ENCODE measurements at places on chromosomes 1 and 21.
A peak's percentile ranks its signal among the peaks of the same experiment; 100 is the strongest.

GRCh38 chr1:243834130-243834529 is 15.9 kb downstream of the AKT3 start:
- DNase-seq: no peak

DNA sequence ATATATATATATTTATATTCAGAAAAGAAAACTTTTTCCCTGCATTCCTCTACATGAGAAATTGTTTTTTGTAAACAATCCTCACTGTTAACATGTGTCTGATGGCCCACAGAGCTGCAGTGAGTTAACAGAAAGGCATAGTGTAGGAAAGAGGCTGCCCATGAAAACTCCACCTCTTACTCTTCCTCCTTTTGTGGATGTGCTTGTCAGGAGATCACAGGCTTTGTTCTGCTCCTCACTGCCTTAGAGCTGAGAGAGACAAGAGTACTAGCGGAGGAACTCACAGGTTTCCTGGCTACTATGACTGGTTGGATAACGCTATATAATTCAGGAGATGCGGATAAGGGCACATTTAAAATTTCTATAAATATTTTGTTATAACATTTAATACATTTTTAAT is 200.6 kb downstream of the BRINP3 start:
- DNase-seq: no peak

- no peak for DNase-seq
Measured at GRCh38 chr1:33093004-33093403, 12.1 kb downstream of the AZIN2 start.

- peak; percentile 60 for DNase-seq
Measured at GRCh38 chr1:161726473-161727255, 5.3 kb downstream of the FCRLB start.
